Activated gamma-delta T cell (primary cell): ENCODE measurements at places on chromosomes 4 and X.

DNA sequence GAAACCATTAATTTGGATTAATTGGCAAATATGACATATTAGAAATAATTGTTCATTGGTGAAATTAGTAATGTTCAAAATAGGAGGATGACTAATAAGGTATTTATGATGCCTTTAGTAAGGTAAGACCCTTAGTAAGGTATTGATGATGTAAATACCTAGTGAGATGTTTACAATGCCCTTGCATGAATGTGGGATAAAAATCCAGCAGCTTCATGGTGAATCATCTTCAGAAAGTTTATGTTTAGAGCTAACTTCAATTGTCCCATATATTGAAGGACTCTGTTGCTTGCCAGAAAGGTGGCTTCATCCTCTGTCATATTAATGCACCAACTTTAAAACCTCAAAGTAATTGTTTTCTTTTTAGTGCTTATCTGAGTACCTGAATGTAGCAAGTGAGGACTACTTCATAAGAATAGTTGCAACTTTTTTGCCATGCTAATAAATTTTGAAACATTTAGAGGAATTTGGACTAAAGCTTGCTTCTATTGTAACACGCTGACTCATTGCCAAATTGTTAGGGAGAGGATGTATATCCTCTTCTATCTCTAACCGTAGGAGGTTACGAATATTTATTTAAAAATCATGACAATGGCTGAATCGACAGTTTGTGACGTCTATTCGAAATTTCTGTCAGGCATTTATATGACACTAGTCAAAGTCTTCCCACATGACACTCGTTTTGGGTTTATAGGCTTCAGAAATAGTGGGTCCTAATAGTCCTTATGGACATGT, 174.1 kb upstream of the HS3ST1 start:
- no peak for DNase-seq

GRCh38 chr4:94434505-94434904, 17.2 kb upstream of the PDLIM5 start:
- DNase-seq: no peak

- DNase-seq: no peak
Measured at GRCh38 chr4:253936-254756, 51.1 kb downstream of the ZNF732 start.

DNA sequence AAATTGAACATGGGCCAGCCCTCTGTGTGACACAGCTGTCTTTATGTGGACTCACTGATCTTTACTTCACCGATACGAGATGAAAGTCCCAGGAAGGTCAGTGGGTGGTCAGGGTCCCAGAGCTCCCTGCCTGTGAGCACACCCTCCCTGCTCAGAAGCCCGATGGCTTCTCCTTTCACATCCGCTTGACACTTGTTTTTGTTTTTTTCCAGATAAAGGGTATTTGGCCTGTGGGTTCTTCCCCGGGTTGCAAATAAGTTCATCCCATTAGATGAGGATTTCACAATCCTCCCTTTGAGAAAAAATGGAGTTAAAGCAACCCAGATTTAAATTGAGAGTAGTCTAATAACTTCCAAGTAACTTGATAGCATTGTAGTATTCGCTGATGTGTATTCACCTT, 48.2 kb upstream of the TLR2 start:
- DNase-seq: no peak
